ENCODE measurements at places on chromosomes 5 and 9.

DNA sequence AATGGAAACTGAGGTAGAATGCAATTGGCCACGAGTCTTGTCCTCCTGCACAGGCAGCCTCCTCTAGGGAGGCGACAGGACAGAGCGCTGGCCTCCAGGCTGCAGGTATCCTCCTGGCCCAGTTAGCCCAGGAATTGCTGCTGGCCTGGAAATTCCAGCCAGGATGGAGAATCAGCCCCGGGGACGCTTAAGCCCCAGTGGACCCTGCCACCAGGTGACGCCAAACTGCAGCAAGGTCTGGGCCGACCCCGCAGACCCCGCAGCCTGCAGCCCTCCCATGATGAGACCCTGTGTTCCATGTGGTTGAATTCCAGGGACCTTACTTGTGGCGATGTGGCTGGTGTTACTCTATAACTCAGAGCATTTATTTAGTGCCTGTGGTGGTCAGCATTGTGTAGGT, 7.3 kb downstream of the CACFD1 start:
- no peak for DNase-seq

GRCh38 chr5:65707663-65708062, 14.2 kb downstream of the SGTB start:
- DNase-seq: no peak

GRCh38 chr9:128051932-128052709, 15.0 kb downstream of the NAIF1 start:
- peak; percentile 34 for DNase-seq

GRCh38 chr9:92635760-92636159, 34.2 kb downstream of the IPPK start:
- no peak for DNase-seq

GRCh38 chr9:78001946-78002731, 29.5 kb downstream of the GNAQ start:
- no peak for DNase-seq

DNA sequence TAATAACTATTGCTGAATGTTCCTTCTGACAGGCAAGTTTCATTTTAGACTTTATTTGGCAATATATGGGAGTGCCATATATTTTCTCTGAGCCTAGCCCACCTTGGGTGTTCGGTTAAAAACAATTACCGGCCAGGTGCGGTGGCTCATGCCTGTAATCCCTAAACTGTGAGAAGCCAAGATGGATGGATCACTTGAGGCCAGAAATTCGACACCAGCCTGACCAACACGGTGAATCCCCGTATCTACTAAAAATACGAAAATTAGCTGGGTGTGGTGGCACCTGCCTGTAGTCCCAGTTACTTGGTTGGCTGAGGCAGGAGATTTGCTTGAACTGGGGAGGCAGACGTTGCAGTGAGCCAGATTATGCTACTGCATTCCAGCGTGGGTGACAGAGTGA, 47.9 kb downstream of the TNFSF15 start:
- no peak for DNase-seq

DNA sequence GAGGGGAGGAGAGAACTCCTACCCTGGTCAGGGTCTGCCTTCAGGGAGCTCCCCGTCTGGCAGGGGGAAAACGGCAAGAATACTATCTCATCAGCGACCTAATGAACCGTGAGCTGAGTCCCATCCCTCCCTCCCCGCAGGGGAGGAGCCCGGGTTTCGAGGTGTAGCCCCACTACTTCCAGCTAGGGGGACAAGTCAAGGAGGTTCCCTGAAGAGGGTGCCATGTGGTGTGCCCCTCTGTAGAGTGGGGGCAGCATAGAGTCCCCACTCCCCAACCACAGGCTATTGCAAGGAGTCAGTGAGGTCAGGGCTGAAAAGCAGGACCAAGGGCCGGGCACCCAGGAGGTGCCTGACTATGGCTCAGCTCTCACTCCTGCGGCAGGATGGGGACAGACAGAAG, 50.9 kb upstream of the RXRA start:
- DNase-seq: no peak

GRCh38 chr5:80283360-80283759, 27.5 kb upstream of the SERINC5 start:
- DNase-seq: no peak

- DNase-seq: no peak
Observed at GRCh38 chr5:179231309-179231708, 114.0 kb downstream of the ADAMTS2 start.

GRCh38 chr5:29995154-29995553, 1198.3 kb upstream of the CDH6 start:
- no peak for DNase-seq

GRCh38 chr9:135343837-135344522, 135.6 kb upstream of the PPP1R26 start:
- peak; percentile 87 for DNase-seq
